CD4-positive, alpha-beta memory T cell (primary cell): ENCODE measurements at places on chromosomes 11 and 22.

- H3K36me3 ChIP-seq = no peaks in the 10 kb centered on the region
- no peak overlapping the region for H3K4me3 ChIP-seq
- no peaks in the 10 kb centered on the region for H3K27me3 ChIP-seq
- no peak overlapping the region for H3K27ac ChIP-seq
- DNase-seq = no peak
Measured at GRCh38 chr11:862081-862661, 19.5 kb downstream of the TSPAN4 start.

DNA sequence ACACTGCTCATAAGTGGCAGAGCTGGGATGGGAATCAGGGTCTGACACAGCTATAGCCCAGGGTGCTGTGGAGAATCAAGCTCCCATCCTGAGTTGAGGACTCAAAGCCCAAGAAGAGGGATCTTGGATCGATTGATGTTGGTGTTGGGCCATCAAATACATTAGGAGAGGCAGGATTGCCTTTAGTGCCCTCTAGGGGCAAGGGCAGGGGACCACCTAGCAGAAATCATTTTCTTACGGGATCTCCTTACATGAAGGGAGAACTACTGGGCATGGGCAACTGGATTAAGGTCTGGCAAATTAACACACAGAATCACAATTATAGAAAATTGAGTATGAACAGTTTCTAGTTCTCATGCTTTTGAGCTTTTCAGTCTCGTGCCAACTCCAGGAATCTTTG, 24.9 kb upstream of the EMSY start:
- no peaks in the 10 kb centered on the region for H3K4me1 ChIP-seq
- no peaks in the 10 kb centered on the region for H3K27me3 ChIP-seq
- no peaks in the 10 kb centered on the region for H3K36me3 ChIP-seq
- DNase-seq = no peak

DNA sequence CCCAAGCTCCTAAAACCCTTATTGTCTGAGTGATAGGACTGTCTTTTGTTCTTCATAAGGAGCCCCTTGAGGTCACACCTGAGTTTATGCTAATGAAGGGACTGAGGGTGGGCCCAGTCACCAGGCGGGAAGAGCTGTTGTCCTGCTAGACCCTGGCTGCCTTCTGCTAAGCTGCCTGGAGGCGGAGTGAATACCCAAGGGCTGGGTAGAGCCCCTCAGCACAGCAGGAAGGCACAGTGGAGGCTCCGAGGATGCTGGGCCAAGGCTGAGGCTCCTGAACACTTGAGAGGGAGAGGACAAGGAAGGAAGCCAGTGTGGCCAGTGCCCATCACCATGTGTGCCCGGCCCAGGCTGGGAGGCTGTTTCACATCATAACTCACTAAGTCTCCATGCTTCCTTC, 4.8 kb upstream of the PHF21B start:
- H3K27me3 ChIP-seq = peaks cover 14% of the 10 kb centered on the region
- no peak overlapping the region for H3K4me3 ChIP-seq
- H3K36me3 ChIP-seq = no peaks in the 10 kb centered on the region
- no peak overlapping the region for H3K27ac ChIP-seq

GRCh38 chr11:118061586-118062125, 15.2 kb upstream of the TMPRSS4 start:
- no peak for DNase-seq
- no peaks in the 10 kb centered on the region for H3K4me1 ChIP-seq
- no peaks in the 10 kb centered on the region for H3K36me3 ChIP-seq
- no peak overlapping the region for H3K27ac ChIP-seq
- H3K27me3 ChIP-seq = no peaks in the 10 kb centered on the region
- no peak overlapping the region for H3K4me3 ChIP-seq

DNA sequence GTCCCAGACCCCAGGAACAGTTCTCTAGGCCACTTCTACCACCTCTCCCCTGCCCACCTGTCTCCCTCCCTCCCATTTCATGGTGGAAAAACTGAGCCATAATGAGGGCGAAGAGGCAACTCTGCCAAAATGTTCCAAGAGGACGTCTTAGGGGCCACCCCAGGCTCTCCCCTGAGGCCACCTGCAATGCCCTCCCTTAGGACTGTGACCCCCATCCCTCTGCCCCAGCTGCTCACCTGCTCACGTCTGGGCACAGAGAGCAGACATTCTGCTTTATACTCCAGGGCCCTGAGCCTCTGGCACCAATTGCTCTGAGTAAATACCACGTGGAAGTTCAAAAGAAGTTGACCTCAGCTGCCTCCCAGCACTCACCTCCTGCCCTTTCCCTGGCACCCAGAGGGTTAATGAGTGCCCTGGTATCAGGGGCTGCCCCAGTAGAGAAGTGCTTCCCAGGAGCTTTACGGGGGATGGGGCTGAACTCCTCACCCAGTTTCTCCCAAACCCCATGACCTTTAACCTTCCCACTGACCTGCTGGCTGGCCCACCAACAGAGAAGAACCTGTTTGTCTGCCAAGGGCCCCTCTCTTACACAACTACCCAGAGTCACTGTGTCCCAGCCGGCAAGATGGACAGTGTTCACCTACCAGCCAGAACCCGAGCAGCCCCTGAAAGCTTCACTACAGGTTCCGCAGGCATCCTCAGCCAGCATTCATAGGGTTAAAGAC, 627 bp upstream of the APOA5 start:
- DNase-seq = no peak
- no peak overlapping the region for H3K4me3 ChIP-seq
- H3K4me1 ChIP-seq = peaks cover 19% of the 10 kb centered on the region
- no peaks in the 10 kb centered on the region for H3K27me3 ChIP-seq
- H3K36me3 ChIP-seq = no peaks in the 10 kb centered on the region

GRCh38 chr11:19605520-19606371, 106.9 kb upstream of the NAV2 start:
- H3K4me3 ChIP-seq = no peak overlapping the region
- no peak for DNase-seq
- no peaks in the 10 kb centered on the region for H3K36me3 ChIP-seq
- no peaks in the 10 kb centered on the region for H3K4me1 ChIP-seq
- no peak overlapping the region for H3K27ac ChIP-seq

- no peaks in the 10 kb centered on the region for H3K36me3 ChIP-seq
- H3K27me3 ChIP-seq = no peaks in the 10 kb centered on the region
- DNase-seq = no peak
- H3K4me1 ChIP-seq = no peaks in the 10 kb centered on the region
- no peak overlapping the region for H3K27ac ChIP-seq
Measured at GRCh38 chr11:113651023-113651422, 55.1 kb downstream of the TMPRSS5 start.

GRCh38 chr11:87338046-87338639, 300.4 kb downstream of the TMEM135 start:
- no peak overlapping the region for H3K4me3 ChIP-seq
- no peaks in the 10 kb centered on the region for H3K36me3 ChIP-seq
- no peaks in the 10 kb centered on the region for H3K4me1 ChIP-seq
- H3K27ac ChIP-seq = no peak overlapping the region

DNA sequence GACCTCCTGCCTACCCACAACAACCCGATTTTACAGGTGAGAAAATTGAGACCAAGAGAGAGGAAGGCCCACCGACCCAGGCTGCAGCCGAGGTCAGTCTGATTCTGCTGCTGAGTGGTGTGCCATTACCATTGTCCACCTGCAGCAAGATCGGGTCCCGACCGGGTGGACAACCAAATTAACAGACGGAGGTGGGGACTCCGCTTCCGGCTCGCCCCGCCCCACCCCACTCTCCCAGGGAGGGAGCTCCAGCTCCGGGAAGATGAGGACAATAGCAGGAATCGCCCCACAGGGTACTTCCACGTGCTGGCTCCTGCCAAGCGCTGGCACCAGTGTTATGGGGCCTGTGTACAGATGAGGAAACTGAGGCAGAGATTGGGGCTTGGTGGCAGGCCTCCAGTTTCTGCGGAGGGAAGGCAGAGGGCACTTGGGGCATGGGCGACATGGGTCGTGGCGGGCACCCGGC, 425 bp upstream of the KDELR3 start:
- H3K4me3 ChIP-seq = peak overlapping the region; percentile 38
- no peaks in the 10 kb centered on the region for H3K36me3 ChIP-seq
- no peak overlapping the region for H3K27ac ChIP-seq
- peaks cover 5% of the 10 kb centered on the region for H3K4me1 ChIP-seq
- no peak for DNase-seq

GRCh38 chr11:44826922-44827643, 100.3 kb downstream of the TSPAN18 start:
- H3K4me3 ChIP-seq = no peak overlapping the region
- no peaks in the 10 kb centered on the region for H3K36me3 ChIP-seq
- no peaks in the 10 kb centered on the region for H3K27me3 ChIP-seq
- no peaks in the 10 kb centered on the region for H3K4me1 ChIP-seq
- H3K27ac ChIP-seq = no peak overlapping the region

- no peak overlapping the region for H3K4me3 ChIP-seq
- peaks cover 2% of the 10 kb centered on the region for H3K36me3 ChIP-seq
- H3K27ac ChIP-seq = peak overlapping the region; percentile 85
- H3K27me3 ChIP-seq = no peaks in the 10 kb centered on the region
- peaks cover 51% of the 10 kb centered on the region for H3K4me1 ChIP-seq
- DNase-seq = no peak
Measured at GRCh38 chr22:37487571-37487970, 1.4 kb upstream of the MFNG start.

GRCh38 chr11:64448599-64449380, 89.8 kb downstream of the RPS6KA4 start:
- H3K4me3 ChIP-seq = peak overlapping the region; percentile 57
- DNase-seq = peak; percentile 56
- peaks cover 5% of the 10 kb centered on the region for H3K27me3 ChIP-seq
- H3K27ac ChIP-seq = no peak overlapping the region
- H3K36me3 ChIP-seq = no peaks in the 10 kb centered on the region

DNA sequence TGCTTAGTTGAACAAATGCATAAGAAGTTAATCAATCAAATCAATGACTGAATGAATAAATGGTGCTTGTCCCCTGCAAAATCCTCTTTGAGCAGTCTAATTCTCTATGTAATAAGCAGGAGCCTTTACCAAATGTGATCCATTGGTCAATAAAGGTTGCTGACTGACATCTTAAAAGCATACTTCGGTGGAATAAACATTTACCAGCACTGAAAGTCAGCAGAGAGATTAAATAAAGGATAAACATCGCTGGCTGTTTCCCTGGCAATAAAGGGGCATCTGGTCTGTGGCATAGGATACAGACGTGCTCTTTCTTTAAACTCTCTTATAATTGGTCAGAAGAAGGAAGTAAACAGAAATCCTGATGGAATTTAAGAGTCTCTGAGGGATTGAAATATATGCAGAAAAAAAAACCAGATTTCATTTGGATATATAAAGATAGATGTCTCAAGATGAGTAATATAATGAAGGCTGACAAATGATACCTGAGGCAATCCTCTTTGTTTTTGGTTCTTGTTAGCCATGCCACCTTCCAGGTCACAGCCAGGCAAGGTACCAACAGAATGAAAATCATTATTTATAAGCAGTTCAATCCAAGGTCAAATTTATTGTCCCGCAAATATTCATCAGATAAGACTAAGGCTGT, 578.4 kb upstream of the CCDC90B start:
- DNase-seq = no peak
- no peak overlapping the region for H3K27ac ChIP-seq
- no peaks in the 10 kb centered on the region for H3K36me3 ChIP-seq
- no peaks in the 10 kb centered on the region for H3K4me1 ChIP-seq

GRCh38 chr11:66068923-66069714, 953 bp upstream of the PACS1 start:
- peak overlapping the region; percentile 77 for H3K27ac ChIP-seq
- peak; percentile 38 for DNase-seq
- H3K36me3 ChIP-seq = peaks cover 49% of the 10 kb centered on the region
- H3K4me3 ChIP-seq = peak overlapping the region; percentile 54
- H3K4me1 ChIP-seq = peaks cover 54% of the 10 kb centered on the region
- H3K27me3 ChIP-seq = no peaks in the 10 kb centered on the region

GRCh38 chr11:96317985-96318384, 25.0 kb downstream of the MAML2 start:
- no peak for DNase-seq
- peaks cover 73% of the 10 kb centered on the region for H3K4me1 ChIP-seq
- no peak overlapping the region for H3K27ac ChIP-seq
- no peak overlapping the region for H3K4me3 ChIP-seq

GRCh38 chr22:20741634-20742581, 32.0 kb upstream of the SERPIND1 start:
- H3K36me3 ChIP-seq = peaks cover 34% of the 10 kb centered on the region
- DNase-seq = peak; percentile 41
- no peak overlapping the region for H3K27ac ChIP-seq
- no peaks in the 10 kb centered on the region for H3K27me3 ChIP-seq

DNA sequence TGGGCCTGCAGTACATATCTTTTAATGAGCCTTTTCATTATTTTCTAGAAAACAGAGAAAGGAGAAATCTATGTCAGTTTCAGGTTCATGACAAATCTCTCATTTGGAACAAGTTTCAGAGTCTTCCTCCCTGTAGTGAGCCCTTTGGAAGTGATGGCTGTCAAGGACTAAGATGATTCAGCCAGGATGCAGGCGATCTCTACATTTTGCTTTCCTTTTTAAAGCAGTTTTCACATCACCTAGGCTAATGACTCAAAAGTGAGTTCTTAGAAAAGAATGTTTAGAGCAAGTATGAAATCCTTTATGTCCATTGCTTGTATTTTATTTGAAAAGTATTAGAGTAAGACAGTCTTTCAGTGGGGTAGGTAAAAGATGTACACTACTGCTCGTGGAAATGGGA, 130.1 kb downstream of the TRPC6 start:
- DNase-seq = no peak
- no peak overlapping the region for H3K27ac ChIP-seq
- H3K27me3 ChIP-seq = no peaks in the 10 kb centered on the region
- no peaks in the 10 kb centered on the region for H3K36me3 ChIP-seq
- H3K4me3 ChIP-seq = no peak overlapping the region

DNA sequence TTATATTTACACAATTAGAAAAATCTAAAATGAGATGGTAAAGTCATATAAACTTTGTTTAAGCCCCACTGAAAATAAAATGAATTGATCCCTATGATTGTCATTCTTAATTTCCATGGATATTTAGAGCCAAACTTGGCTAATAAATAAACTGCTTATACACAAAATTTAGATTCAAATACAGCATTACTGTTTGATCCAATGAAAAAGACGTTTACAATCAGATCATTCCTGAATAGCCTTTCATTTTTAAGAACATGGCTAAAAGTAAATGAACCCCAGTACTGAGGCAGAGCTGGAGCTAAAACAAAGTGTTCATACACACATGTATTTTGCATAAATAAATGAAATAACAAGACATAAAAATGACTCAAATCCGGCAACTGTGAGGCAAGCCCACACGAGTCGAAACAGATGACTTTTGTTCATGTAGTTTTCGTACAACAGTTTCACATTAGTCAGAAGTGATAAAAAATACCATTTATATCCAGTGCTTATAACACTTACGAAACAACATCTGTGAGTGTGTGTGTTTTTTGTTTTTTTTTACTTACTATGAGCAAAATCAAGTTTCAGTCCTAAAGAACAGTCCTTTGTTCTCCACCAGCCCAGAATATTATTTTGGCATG, 386.5 kb downstream of the SOX6 start:
- no peak for DNase-seq
- H3K27me3 ChIP-seq = no peaks in the 10 kb centered on the region
- H3K4me3 ChIP-seq = no peak overlapping the region

GRCh38 chr11:129048911-129049310, 106.2 kb upstream of the TP53AIP1 start:
- no peaks in the 10 kb centered on the region for H3K36me3 ChIP-seq
- DNase-seq = no peak
- no peak overlapping the region for H3K4me3 ChIP-seq
- no peaks in the 10 kb centered on the region for H3K4me1 ChIP-seq

GRCh38 chr11:112364962-112365481, 104.4 kb upstream of the PLET1 start:
- no peak overlapping the region for H3K4me3 ChIP-seq
- H3K27me3 ChIP-seq = no peaks in the 10 kb centered on the region
- no peak for DNase-seq
- H3K36me3 ChIP-seq = no peaks in the 10 kb centered on the region

- no peak for DNase-seq
- H3K4me1 ChIP-seq = no peaks in the 10 kb centered on the region
- H3K4me3 ChIP-seq = no peak overlapping the region
- H3K27ac ChIP-seq = no peak overlapping the region
Measured at GRCh38 chr11:61283613-61284012, 11.5 kb downstream of the VWCE start.
